Fibroblast of skin of left quadriceps (primary cell): ENCODE measurements at places on chromosomes 13 and 19.
A peak's percentile ranks its signal among the peaks of the same experiment; 100 is the strongest.

- no peak for DNase-seq
Observed at GRCh38 chr19:5334366-5334739, 6.3 kb downstream of the PTPRS start.

DNA sequence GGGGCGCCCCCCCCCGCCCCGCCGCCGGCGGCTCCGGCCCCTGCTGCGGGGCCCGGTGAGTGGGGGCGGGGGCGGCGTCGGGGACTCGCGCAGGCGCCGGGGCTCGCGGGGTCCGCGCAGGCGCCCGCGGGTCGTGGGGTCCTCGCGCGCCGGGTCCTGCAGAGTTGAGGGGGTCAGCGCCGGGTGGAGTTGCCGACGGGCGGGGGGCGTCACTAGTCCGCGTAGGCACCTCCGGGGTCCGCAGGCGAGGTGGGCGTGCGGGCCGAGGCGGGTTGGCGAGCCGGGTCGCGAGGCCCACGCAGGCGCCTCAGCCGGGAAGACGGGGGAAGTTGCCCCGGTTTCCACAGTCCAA is 365 bp downstream of the PPP6R1 start:
- no peak for DNase-seq

GRCh38 chr13:24922387-24922744 is 158.4 kb downstream of the RNF17 start:
- no peak for DNase-seq

DNA sequence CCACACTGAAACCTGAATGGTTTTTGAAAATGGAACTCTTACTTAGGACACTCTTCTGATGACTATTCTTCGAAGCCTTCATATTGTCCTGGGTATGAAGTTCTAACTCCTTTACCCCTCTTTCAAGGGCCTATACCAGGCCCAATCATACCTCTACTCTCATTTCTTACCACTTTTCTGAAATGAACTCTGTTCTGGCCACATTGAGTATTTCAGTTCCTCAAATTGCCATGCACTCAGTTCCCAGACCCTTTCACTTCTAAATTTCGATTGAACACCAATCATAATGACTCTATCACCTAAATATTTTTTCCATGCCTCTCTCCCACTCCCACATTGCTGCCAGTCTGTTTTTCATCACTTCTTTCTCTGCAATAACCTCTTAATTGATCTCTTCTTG is 53.7 kb downstream of the LACC1 start:
- no peak for DNase-seq

DNA sequence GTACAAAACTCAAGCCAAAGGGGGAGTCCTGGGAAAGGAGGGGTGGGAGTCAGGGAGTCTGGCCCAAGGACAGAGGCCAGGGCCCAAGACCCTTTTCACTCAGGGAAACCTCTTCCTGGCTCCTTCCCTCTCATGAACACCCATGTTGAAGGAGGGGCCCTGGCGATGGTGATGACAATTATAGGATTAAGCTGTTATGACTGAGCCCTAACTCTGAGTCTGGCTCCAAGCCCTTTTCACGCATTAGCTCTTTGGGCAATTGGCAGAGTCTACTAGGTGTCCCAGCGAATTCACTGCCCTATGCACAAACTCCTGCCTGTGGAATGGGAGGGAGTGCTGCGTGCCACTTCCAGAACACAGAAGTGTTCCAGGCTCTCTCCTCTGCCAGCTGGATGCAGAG is 20.7 kb downstream of the ZNF575 start:
- DNase-seq = no peak

- peak; percentile 22 for DNase-seq
Observed at GRCh38 chr13:49256841-49257240, 9.1 kb downstream of the CDADC1 start.

GRCh38 chr13:91381371-91381770 is 17.1 kb upstream of the GPC5 start:
- peak; percentile 1 for DNase-seq

DNA sequence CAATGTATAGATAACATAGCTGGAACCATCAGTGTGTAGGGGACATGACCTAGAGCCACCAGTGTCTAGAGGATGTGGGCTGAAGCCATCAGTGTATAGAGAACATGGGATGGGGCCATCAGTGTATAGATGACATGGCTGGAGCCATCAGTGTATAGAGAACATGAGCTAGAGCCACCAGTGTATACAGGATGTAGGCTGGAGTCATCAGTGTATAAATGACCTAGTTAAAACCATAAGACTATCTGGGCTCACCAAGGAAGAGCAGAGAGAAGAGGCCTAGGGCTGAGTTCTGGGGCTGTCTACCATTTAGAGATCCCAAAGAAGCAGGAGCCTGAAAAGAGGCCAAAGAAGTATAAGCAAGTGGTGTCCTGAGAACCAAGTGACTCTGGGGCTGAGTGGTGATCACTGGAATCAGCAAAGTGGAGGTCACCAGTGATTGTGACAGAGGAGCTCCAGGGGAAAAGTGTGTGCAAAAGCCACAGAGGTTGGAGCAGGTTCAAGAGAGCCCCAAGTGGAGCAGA is 41.0 kb downstream of the RFX2 start:
- DNase-seq = no peak

DNA sequence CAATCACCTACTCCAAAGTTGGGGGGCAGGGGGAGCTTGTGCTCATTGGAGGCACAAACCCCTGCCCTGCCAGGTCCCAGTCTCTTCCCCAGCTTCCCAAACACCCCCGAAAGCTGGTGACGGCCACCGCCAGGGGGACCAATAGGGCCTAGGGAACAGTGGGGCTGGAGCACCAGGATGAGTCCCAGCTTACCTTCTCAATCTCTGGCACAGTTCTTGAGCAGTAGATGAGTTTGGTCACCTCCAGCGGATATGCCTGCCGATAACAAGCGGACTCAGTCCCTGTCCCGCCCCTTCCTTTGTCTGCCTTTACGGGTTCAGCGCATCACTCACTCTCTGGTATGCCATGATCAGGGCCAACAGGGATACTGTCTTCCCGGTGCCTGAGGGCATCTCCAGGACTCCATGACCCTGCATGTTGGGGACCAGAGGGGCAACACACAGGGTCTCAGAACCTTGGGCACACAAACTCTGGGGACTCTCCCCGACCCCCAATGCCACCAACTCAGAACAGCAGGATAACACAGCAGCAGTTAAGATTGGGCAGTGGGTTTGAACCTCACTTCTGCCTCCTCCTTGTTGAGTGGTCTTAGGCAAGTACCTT is 1.5 kb downstream of the ERCC2 start:
- DNase-seq = no peak

- no peak for DNase-seq
Observed at GRCh38 chr19:54421169-54421516, 5.9 kb downstream of the TTYH1 start.

- DNase-seq = peak; percentile 80
Observed at GRCh38 chr19:47122359-47123335, 8.0 kb upstream of the SAE1 start.
